ENCODE measurements at places on chromosomes 3 and 15.

DNA sequence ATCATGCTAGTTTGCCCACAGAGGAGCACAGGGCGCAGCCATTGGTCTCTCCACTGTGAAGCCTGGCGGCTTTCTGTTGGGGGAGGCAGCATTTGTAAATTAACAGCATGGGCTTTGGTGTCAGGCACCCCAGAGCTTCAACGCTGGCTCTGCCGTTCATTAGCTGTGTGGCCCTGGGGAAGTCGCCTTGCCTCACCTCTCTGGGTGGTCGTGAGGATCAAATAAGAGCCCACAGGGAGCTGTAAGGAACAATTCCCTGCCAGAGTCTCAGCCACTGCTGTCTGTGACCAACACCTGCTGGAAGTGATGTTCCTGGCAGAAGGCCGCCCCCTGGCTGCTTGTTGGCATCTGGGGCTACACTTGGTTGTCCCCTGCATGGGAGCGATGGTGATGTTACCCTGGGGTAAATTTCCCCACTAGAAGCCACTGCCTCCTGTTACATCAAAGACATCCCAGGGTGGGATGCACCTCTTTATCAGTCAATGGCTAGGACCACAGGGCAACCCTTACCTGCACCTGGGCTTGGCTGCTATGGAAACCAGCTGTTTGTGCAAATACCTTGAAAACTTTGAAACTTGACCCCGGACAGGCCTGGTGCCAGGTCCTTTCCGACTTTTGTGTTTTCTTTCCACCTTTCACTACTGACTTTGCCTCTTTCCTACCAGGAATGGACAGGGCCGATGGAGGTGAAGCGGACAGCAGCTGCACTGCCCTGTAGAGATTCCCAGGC, 36.9 kb downstream of the DNASE1L3 start:
- H3K36me3 ChIP-seq, result no peaks in the 10 kb centered on the region
- peaks cover 27% of the 10 kb centered on the region for H3K4me1 ChIP-seq
- H3K27ac ChIP-seq, result no peak overlapping the region

DNA sequence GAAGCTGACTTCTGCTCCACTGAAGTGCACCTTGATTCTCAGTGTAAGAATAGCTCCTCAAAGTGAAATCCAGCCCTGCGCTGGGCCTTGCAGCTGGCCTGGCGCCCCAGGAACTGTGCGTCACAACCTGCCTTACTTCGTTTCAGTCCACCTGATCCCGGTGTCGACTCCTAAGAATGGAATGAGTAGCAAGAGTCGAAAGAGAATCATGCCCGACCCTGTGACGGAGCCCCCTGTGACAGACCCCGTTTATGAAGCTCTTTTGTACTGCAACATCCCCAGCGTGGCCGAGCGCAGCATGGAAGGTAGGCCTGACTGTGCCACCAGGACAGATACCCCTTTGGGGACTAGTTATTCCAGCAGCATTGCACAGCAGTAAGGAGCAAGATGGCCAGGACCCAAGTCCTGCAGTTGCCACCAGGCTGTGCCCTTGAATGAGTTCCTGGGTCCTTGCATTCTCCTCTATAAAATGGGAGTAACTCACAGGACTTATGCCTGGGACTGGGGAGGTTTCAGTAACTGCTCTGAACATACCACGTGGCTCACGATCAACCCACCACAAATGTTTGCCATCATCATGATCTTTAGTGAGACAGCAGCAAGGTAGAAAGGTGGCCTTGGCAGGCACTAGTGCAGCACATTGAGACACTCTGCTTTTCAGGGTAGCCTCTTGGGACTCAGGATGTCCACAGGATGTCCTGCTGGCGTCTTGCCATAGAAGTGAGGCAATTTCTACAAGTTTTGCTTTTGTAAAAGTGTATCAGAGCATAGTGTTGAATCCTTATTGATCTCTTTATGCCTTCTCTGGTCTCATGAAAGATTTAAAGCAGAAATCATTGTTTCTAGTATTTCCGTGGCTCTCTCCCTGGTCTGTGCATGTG, 46.8 kb downstream of the PXYLP1 start:
- no peak for DNase-seq
- no peaks in the 10 kb centered on the region for H3K27me3 ChIP-seq
- H3K4me1 ChIP-seq, result peaks cover 27% of the 10 kb centered on the region
- H3K36me3 ChIP-seq, result peaks cover 7% of the 10 kb centered on the region
- no peak overlapping the region for H3K4me3 ChIP-seq

DNA sequence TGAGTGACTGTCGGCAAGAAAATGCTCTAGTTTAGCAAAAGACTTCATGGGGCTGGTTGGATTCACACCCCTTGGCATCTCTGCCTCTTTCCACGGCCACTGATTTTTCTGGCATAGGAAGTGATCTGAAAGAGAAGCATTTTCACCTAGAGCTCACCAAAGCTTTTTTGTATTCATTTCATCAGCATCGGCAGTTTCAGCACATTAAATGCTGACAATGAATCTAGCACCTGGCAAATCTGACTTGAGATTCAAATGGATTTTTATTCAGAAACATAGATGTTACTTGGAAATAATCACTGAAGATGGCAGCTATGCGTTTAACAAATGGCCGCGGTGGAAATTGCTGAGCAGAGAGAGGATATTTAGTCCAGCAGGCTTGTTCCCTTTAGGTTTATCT, 155.9 kb downstream of the MEIS2 start:
- no peak overlapping the region for H3K27ac ChIP-seq
- H3K4me1 ChIP-seq, result no peaks in the 10 kb centered on the region
- H3K4me3 ChIP-seq, result no peak overlapping the region
- peaks cover 7% of the 10 kb centered on the region for H3K27me3 ChIP-seq
- no peak for DNase-seq
- H3K36me3 ChIP-seq, result no peaks in the 10 kb centered on the region

- no peaks in the 10 kb centered on the region for H3K4me1 ChIP-seq
- DNase-seq, result no peak
- H3K36me3 ChIP-seq, result peaks cover 9% of the 10 kb centered on the region
These were observed 40.2 kb upstream of the ZBTB20 start for GRCh38 chr3:115187149-115187757.

DNA sequence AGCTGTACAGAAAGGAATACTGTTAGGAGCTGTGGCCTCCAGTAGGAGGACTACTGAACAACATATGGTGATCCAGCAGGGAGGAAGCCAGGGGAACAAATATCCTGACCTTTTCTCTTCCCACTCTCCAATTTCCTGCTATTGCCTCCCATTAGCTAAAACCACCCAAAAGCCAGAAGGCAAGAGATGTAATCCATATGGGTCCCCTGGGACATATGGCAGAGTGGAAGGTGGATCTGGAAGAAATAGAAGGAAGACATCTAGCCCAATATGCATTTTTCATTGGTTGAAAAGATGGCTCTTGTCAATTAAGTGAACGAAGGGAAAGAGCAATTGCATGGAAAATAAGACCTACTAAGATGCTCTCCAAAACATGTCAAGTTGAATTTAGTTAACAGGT, 167.2 kb downstream of the CNTN3 start:
- no peaks in the 10 kb centered on the region for H3K27me3 ChIP-seq
- no peak overlapping the region for H3K4me3 ChIP-seq
- no peaks in the 10 kb centered on the region for H3K4me1 ChIP-seq
- H3K27ac ChIP-seq, result no peak overlapping the region
- no peak for DNase-seq

DNA sequence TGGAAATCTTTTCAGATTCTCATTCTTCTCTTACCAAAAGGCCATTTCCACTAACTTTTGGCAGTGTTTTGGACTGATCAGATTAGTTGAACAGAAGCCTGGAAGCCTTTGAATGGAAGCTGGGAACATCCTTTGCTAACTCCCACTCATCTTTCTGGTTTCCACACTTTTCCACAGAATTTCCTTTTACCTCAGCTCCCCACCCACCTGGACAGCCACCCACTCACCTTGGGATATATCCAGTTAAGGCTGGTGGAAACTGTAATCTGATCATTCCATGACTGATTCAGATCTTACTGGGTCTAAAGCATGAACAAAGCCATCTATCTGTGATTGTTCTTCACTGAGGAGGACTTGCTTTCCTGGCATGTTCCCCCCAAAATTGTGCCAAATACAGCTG, 119.5 kb downstream of the CCNL1 start:
- H3K27ac ChIP-seq, result no peak overlapping the region
- H3K4me3 ChIP-seq, result no peak overlapping the region
- H3K27me3 ChIP-seq, result peaks cover 13% of the 10 kb centered on the region
- no peaks in the 10 kb centered on the region for H3K36me3 ChIP-seq

- H3K27me3 ChIP-seq, result no peaks in the 10 kb centered on the region
- no peaks in the 10 kb centered on the region for H3K36me3 ChIP-seq
- no peak for DNase-seq
- peak overlapping the region; percentile 99 for H3K4me3 ChIP-seq
- peak overlapping the region; percentile 100 for H3K27ac ChIP-seq
These were observed 781 bp upstream of the DPH6 start for GRCh38 chr15:35546511-35547381.

- no peak overlapping the region for H3K4me3 ChIP-seq
- peaks cover 1% of the 10 kb centered on the region for H3K27me3 ChIP-seq
- no peaks in the 10 kb centered on the region for H3K4me1 ChIP-seq
- no peak for DNase-seq
These were observed 342.1 kb downstream of the OCA2 start for GRCh38 chr15:27757052-27757451.

GRCh38 chr3:139764069-139764905, 86.5 kb upstream of the NMNAT3 start:
- H3K27me3 ChIP-seq, result no peaks in the 10 kb centered on the region
- peaks cover 14% of the 10 kb centered on the region for H3K4me1 ChIP-seq
- no peaks in the 10 kb centered on the region for H3K36me3 ChIP-seq
- no peak for DNase-seq
